H9 (cell line): ENCODE measurements at places on chromosomes 4 and X. TPM values are rescaled to one million over a fixed set of nuclear protein-coding genes. Genes with fewer than 3 reads are reported as not detected.

ARHGAP6 gene
- total RNA-seq = 0.07 and 0.15 TPM in 2 replicates

GPR119 gene
- total RNA-seq = not detected in 2 replicates

RAB40A gene
- total RNA-seq = not detected in 2 replicates

GPR143 gene
- 7.1 and 7.9 TPM in 2 replicates for total RNA-seq

FMR1 gene
- total RNA-seq = 39.2 and 44.6 TPM in 2 replicates

FHDC1 gene
- 19.7 and 19.9 TPM in 2 replicates for total RNA-seq

ADH7 gene
- total RNA-seq = not detected in 2 replicates

SSX1 gene
- total RNA-seq = not detected in 2 replicates

MAGEA1 gene
- not detected in 2 replicates for total RNA-seq

RAB9B gene
- 0.15 and 0.31 TPM in 2 replicates for total RNA-seq

CCSER1 gene
- total RNA-seq = 0.37 and 0.57 TPM in 2 replicates

PNCK gene
- 26.2 and 26.8 TPM in 2 replicates for total RNA-seq

PNMA6F gene
- not detected in 2 replicates for total RNA-seq

VCX3B gene
- not detected in 2 replicates for total RNA-seq

EPGN gene
- total RNA-seq = not detected in 2 replicates

PAGE1 gene
- total RNA-seq = not detected in 2 replicates

HS3ST1 gene
- 0.04 and 0.20 TPM in 2 replicates for total RNA-seq

PRKG2 gene
- total RNA-seq = 1.6 and 1.9 TPM in 2 replicates
